ENCODE measurements at places on chromosomes 1 and 21.

GRCh38 chr1:94634977-94635416 lies 93.4 kb upstream of the F3 start:
- no peak for DNase-seq

GRCh38 chr1:177817937-177818875 lies 151.7 kb downstream of the SEC16B start:
- DNase-seq = no peak

- no peak for DNase-seq
These were observed 64.4 kb downstream of the UMODL1 start for GRCh38 chr21:42135386-42136052.

DNA sequence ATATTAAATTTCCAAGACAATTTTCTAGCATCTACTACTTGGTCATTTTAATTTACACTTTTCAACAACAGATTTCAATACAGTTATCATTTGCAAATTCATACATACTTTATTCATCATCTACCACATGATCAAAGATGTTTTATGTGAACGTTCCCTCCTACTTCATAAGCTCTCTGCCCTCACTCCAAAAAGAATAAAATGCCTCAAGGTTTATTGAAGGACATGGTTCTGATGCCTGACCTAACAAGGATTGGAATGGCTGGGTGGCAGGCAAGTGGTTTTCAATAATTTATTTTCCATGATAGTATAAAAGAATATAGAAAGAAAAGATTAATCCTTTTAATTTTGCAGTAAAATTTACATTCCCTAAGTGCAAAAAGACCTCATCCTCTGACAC lies 5.4 kb downstream of the CDKN2C start:
- DNase-seq = no peak

- no peak for DNase-seq
These were observed 67.6 kb upstream of the SPAG17 start for GRCh38 chr1:118252624-118253023.

DNA sequence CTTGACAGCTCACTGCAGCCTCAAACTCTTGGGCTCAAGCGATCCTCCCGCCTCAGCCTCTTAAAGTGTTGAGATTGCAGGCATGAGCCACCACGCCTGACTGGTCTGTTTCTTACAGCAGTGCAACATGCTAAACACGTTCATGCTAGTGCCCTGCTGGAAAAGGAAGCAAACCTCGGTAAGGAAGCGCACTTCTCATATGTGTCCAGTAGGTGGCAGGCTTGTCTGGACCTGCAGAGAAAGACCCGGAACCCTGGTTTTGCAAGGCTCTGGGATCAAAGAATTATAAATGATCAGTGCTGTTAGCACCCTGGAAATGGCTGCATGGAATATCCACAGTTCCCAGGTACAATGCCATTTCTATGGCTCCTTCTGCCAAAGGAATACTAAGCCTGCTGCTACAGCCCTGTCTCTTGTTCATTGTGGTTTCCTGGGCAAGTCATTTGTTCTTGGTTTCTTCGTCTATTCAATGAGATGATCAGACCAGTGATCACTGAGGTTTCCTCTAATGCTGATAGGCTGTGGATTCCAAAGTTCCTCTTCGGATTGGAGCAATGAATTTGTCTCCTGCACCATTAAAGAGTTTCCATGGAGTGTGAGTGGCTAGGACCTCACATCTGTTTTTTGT lies 15.9 kb downstream of the RNU5D-1 start:
- peak; percentile 71 for DNase-seq

DNA sequence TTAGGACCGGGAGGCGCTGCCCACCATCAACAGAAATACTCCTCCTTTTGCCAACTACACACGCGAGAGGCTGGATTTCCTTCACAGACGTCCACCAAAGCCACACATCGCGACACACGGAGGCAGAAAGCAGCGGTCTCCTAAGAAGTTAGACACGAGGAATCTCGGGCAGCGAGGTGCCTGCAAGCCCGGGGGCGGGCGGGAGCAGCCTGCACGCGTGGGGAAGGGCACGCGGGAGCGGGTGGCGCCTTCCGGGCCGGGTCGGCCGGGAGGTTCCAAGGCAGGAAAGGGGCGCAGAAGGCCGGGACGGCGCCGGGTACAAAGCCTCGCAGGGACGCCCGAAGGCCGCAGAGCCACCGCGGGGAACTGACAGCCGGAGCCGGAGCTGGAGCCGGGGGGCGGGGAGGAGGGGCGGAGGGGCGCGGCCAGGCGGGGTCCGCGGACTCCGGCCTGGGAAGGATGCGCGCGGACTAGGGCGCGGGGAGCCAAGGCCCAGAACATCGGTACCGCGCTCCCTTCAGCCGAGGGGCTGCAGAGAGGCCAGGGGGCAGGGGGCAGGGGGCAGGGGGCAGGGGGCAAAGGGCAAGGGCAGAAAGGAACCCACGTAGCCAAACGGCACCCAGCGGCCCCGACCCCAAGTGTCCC lies 722 bp downstream of the NPHP4 start:
- DNase-seq = no peak

- no peak for DNase-seq
These were observed 3.8 kb upstream of the PADI3 start for GRCh38 chr1:17244821-17245740.

- peak; percentile 41 for DNase-seq
These were observed 23.2 kb downstream of the LYST start for GRCh38 chr1:235843461-235843961.

DNA sequence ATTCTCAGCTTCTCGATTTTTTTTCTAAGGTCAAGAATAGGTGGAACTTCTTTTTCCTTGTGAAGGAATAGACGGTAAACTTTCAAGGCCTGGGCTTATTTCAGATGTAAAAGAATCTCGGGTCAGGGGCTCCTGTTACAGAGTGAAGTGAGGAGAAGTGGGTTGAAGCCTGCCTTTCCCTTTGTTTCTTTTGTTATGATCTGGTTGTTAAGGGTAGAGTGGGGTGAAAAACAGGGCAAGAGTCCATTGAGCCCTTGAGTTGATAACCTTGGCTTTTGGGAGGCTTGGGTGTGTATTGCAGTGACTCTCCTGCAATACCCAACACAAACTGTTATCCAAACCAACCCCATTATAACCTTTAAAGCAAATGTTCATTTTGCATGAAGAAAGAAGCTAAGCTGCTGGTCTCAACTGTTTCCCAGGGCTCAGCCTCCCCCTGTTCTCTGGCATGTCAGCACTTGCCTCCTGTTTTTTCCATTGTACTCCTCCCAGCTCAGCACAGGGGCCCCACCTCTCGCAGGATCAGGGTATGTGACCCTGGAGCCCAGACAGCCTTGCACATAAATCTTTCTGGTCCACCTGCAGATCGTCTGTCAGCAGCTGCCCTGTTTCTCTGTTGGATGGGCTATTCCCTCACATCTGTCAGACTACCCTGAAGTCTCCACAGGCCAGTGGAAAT lies 102.4 kb downstream of the CACHD1 start:
- DNase-seq = no peak

- no peak for DNase-seq
These were observed 42.0 kb upstream of the TSPEAR start for GRCh38 chr21:44753357-44753756.

GRCh38 chr1:232682248-232682647 lies 52.3 kb upstream of the SIPA1L2 start:
- no peak for DNase-seq

DNA sequence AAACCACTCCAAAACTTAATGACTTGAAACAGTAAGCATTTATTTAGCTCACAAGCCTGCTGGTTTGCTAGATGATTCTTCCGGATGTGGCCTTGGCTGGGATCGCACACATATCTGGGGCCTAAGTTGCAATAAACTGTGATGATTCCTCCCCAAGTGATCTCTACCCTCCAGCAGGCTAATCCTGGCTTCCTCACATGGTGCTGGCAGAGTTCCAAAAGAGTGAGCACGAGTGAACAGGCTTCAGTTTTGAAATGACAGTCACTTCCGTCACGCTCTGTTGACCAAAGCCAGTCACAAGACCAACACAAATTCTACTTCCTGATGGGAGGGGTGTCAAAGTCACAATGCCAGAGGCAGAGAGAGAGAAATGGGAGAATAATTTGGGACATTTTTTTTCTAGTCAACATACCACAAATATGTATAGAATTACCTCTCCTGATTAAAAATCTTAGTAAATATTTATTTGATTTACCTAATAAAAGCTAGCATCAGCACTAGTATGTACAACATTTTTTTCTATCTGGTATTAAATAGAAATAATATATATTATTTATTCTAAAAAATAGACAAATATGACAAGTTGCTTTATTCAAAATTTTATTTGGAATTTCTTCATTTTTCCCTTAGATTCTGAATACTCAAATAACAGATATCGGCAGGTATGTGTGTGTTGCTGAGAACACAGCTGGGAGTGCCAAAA lies 292.7 kb downstream of the TPR start:
- peak; percentile 80 for DNase-seq

- DNase-seq = no peak
These were observed 49.4 kb downstream of the KCNN3 start for GRCh38 chr1:154820646-154821045.

- peak; percentile 85 for DNase-seq
These were observed 6.9 kb upstream of the S100A2 start for GRCh38 chr1:153572569-153573015.

DNA sequence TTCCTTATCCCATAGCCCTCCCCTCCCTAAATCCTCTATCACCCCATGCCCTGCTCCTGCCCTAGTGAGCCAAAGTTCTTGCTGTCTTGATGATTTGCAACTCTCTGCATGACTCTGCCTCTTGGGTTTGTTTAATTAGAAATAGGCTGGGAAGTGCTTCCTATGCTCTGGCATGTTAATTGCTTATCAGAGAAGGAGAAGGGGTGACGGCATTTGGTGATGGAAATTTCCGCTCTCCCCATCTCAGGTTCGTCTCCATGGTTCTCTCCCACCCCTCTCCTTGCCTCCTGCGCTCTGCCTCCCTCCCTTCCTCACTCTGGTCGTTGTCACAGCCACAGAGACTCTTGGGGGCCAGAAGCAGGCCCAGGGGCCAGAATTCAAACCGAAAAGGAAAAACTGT lies 68.9 kb downstream of the LRRN2 start:
- DNase-seq = no peak

DNA sequence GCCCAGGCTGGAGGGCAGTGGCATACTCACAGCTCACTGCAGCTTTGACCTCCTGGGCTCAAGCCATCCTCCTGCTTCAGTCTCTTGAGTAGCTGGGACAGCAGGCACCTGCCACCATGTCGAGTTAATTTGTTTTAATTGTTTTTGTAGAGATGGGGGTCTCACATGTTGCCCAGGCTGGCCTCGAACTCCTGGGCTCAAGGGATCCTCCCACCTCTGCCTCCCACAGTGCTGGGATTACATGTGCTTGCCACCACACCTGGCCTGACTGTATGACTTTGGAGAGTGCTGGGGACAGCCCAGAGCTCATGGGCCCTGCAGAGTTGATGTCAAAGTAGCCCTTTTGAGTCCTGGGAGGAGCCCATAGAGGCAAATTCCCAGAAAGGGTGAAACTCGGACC lies 1.8 kb downstream of the OBSCN start:
- DNase-seq = no peak

DNA sequence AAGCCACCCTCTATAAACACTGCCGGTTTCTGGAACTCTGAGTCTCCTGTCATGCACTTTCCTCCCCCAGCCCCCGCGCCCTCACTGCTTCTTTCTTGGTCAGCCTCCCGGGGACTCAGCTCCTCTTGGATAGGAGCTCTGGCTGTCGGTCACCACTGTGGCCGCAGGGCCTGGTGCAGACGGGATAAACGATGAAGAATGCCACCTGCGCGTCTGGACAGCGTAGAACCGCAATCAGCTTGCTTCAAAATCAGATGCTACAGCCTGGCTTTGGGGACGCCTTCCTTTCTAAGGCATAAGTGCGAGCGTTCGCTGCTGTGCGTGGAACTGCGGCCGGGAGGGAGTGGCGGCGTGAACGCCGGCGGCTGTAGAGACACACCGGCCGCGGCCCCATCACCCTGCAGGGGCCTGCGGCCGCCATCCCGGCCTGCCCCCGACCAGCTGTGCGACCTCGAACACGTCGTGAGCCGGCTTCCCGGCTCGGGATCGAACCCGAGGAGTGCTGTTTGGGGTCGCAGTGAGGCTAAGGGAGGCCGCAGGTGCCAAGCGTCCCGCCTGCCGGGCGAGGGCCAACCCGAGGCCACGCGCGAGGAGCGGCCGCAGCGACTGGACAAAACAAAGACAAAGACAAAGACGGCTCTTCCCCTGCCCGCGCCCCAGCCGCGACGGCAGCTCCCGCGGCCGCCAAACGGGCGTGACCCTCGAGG lies 688 bp downstream of the PTTG1IP start:
- no peak for DNase-seq

GRCh38 chr1:215878843-215879242 lies 311.7 kb downstream of the KCTD3 start:
- no peak for DNase-seq

DNA sequence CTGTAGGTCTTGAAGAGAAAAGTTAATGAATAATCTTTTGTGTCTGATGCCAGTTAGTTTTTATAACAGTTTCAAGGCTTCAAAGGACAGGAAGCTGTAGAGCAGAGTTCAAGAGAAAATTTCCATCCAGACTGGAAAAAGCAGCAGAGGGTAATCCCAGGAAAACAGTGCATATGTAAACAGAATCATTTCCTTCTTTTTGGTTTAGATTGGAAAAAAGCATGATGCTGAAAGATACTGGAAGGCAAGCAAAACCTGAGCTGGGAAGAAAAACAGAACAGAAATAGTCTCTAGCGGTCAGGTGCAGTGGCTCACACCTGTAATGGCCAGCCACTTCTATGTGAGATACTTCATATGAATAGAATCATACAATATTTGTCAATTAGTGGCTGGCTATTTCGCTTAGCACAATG lies 71.9 kb downstream of the ZSWIM5 start:
- DNase-seq = no peak

- no peak for DNase-seq
These were observed 60.0 kb upstream of the EPS8L3 start for GRCh38 chr1:109823543-109824348.

DNA sequence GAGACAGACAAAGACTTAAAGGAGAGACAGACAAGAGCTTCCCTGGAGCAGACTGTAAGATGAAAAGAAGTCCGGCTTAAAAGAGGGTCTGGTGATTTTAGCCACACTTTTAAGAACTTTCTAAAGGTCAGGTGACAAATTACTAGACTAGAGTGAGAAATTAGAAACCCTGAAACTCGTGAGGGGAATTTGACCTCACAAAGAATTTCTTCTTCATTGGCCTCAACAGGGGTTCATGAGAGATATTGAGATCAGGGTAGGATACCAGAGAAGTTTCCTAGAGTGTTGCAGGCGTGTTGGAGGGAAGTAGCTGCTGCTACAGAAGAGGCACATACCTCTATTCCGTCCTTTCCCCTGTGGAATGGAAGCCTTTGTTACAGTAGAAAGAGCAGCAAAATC lies 884.4 kb downstream of the KCNT2 start:
- no peak for DNase-seq

DNA sequence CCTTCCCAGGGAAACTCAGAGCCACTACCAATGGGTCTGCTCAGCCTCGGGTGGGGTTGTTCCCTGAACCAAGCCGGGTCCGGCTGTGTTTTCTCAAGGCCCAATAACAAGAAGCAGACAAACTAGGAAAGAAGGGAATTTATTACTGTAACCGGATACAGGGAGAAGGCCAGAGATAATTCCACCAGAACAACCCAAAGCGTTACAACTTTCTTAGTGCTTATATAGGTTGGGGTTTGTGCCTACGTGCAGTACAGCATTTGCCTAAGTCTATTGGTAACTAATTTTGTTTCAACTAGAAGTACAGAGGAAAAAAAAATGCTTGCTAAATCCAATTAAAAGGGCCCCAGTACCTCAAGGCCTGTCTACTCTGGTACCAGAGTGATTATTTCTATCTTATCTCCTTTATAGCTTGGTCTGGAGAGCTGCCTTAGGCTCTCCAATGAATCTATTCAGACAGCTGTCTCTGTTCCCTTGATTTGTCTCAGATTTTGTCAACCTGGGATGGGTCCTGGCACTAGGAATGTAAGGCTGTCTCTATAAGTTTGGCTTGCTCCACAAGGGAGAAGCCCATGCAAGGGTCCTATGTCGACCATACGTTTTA lies 57.3 kb upstream of the CCDC190 start:
- no peak for DNase-seq

- no peak for DNase-seq
These were observed at the start of gene TEX35 for GRCh38 chr1:178512566-178513277. TEX35 (plus strand) TSS chr1:178513109; CDS start chr1:178513189, 80 bp downstream.

Measured in tibial nerve (tissue), 4 donors.